Small intestine (tissue), 16 donors: ENCODE measurements at places on chromosomes 1 and 21.

DNA sequence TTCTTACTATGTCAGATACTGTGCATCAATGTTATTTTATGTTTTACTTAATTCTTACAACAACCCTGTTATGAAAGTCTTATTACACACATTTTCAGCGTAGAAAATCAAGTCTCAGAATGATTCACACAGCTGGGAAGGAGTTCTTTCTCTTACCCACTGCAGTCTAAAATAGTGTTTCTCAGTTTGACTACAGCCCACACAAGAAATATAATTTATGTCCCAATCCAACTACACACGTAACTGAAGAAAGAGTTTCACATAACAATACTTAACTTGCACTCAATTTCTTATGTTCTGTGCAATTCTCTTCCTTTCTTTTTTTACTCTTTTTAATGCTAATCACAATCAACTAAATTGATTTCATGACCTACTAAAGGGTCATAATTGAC is 252.8 kb upstream of the ADGRL2 start:
- no peak for DNase-seq

DNA sequence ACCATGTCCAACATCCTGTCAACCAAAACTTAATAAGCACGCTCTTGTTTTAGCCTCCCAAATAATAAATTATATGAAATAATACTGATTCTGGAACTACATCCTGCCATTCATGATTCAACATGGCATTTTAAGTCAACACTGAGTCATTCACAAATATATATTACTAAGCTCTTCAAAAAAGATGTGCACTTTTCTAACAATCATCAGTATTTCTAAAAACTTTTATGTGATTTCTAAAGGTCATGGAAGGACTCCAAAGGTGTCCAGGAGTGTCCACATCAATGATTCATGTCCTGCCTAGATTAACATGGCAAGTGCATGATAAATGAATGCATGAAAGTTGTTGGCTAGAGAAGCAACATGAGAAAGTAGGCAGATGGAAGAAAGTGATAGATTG is 51.6 kb downstream of the NEGR1 start:
- no peak for DNase-seq

- DNase-seq: no peak
Observed at GRCh38 chr1:156429313-156430060, 60.5 kb downstream of the RHBG start.

DNA sequence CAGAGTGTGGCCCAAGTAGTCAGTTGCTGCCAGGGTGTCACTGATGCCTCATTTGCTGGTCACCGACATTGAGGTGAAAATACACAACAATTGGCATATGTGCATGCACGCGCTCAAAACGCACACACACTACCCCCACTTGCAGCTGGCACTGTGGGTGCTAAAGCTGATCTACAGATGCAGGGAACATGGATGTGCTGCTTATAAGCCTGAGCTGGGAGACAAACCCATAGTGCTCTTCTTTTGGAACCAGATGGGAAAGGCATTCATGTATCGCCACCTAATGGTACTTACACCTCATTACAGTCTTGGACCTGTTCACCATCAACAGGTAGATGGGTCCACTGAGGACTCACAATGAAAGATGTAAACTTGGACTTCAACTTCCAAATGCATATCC is 70.3 kb upstream of the CAMK1G start:
- DNase-seq: peak; percentile 26

DNA sequence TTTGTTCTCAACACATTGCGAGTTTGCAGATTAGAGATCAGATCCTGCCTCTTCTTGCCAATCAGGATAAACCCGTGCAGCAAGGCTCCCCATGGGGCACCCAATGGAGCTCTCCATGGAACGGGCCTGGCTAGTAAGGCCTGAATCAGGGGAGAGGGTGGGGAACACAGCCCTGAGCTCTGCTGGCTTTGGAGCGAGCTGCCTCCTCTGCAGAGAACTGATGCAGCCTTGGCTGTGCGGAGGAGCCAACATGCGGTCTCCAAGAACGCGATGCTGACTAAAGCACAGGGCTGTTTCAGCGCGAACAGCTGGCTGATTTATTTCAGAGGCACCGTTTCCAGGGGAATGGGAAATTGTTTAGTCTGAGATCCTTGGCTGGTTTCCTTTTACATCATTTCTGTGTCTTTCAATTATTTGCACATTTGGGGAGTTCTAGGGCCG is 139.7 kb downstream of the TSEN15 start:
- peak; percentile 7 for DNase-seq

DNA sequence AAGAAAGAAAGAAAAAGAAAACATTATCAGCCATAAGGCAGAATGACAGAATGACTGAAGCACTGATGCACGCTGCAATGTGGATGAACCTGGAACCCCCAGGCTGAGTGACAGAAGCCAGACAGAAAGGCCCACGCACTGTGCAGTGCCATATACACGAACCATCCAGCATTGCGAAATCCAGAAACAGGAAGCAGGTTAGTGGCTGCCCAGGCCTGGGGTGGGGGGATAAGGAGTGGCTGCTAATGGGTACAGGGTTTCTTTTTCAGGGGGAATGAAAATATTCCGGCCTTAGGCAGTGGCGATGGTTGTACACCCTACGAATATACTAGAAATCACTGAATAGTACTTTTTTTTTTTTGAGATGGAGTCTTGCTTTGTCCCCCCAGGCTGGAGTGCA is 57.0 kb downstream of the CHD5 start:
- DNase-seq: no peak

DNA sequence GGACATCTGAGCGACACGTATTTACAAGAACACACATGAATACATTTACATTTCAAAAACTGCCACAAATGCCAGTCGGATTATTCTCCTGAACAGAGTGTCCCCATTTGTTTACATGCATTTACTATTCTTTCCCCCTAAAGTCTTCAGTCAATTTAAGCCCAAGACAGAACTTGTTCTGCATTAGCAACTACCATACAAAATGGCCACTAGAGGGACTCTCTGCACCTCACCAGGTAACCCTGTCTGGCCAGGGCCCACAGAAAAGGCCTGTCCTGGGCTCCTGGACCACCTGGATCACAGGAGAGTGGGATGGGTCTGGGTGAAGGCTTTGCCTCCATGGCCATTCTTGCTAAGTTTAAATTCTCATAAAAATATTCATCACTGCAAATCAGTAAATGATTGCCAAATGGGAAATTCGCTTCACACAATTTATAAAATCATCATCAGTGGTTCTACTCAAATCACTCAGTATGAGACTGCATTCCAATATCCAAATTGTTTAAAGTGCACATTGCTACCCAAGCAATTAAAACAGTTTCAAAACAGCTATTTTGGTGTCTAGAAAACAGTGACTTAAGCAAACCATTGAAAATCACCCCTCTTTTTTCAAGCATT is 12.5 kb upstream of the GUCA2A start:
- DNase-seq: peak; percentile 53

DNA sequence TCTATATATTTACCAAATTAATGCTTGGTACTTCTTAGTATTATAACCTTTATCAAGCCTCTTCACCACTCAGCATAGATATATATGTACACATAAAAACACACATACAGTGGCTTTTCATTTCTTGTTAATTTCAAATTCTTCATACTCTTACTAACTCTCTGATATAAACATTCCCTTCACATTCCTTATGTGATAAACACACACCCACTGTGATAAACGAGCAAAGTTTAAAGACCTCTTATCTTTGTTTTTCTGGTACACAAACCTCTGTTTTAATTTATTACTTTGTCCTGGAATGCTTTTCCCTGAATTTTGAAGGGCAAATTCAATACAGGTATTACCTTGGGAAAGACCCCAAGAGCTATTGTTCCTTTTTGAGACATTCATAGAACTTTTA is 379.1 kb upstream of the TMPRSS15 start:
- no peak for DNase-seq

GRCh38 chr1:28517649-28517999 is 11.8 kb downstream of the RCC1 start:
- DNase-seq: no peak

- no peak for DNase-seq
Observed at GRCh38 chr1:74830766-74831165, 97.8 kb downstream of the TYW3 start.

DNA sequence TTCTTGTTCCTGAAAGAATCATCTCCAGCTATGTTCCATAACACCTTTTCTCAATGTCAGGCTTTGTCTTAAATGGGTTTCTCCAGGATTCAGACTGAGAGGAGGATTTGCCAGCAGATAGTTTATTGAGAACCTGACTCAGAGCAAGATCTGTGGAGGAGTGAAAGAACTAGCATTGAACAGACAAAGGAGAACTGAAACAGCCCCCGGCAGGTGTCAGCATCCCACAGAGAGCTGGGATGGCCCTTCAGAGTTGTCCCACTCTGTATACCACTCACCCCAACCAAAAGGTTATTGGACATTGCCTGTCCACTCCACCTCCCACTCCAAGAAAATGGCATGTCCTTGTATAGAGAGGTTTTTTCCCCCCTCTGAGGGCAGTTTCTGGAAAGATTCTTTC is 270.7 kb downstream of the PAPPA2 start:
- DNase-seq: no peak

DNA sequence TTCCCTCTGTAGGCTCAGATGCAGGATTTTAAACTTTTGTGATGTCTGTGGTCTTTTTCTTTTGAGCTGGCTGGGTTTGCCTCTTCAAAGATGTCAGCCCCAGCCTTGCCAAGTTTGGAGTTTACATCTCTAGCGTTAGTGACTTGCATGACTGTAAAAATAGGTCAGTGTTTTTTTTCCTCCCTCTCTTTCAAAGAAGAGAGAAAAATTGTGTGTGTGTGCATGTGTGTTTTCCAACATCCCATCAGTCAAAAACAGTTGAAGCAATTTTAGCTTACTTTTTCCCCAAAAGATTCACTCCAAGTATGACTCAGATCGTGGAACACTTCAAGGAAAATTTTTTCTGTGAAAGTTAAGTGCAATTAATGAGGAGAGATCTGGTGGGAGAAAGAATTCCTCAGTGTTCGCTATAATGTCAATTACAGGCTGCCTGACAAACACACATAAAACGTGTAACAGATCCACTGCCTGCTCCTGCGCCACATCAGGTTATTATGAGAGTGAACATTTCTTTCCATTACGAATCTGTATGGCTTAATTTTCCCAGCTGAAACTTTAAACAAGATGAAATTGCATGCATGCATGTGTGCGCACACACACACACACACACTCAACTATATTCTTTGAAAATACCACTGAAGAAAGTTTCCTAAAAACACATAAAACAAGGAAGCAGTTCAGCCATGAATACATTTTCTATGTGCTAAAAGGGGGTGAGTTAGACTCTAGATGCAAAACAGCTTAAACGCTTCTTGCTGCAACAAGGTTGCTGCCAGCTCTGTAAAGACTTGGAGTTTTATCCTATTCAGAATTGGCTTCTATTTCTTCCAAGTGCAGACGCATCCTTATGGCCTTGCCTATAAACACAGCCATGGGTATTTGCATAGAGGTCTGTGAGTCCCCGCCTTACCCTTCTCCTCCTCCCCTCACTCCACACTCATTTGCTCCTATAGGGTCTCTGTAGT is 55.5 kb downstream of the TLR5 start:
- no peak for DNase-seq

- no peak for DNase-seq
Observed at GRCh38 chr1:224169718-224170270, 13.2 kb upstream of the DEGS1 start.

GRCh38 chr1:23922321-23922943 is 9.3 kb upstream of the CNR2 start:
- DNase-seq: no peak

GRCh38 chr21:42701706-42702456 is 48.5 kb downstream of the PDE9A start:
- no peak for DNase-seq

DNA sequence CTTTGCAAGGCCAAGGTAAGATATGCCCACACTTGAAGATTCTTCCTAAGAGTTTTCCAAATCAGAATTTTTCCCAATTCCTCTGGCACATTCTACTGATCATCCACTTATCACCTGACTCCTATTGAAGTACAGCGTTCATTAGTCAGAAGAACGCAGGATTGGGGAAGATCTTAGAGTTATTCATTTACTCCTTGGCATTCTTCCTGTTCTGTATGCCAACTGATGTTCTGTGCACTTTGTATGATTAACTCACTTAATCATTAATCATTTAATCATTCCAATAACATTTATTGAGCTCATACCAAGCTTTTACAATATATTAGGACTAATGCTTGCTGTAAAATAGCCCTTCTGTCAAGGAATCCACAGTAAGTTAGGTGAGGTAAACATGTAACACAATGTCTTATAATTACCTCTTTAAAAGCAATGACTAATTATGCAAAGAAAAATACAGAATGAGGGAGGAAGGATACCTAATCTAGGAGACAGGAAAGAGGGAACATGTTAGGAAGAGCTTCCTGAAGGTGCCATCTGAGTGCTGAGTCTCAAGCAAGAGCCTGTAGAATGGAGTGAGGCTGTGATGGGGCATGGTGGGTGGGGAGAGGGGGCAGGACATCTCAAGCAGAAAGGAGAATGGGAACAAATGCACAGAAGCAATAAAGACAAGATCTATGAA is 71.1 kb upstream of the DPT start:
- DNase-seq: peak; percentile 91

- peak; percentile 24 for DNase-seq
Observed at GRCh38 chr1:59819566-59820438, 5.1 kb downstream of the HOOK1 start.

GRCh38 chr1:7471836-7472235 is 299.3 kb upstream of the VAMP3 start:
- DNase-seq: no peak

DNA sequence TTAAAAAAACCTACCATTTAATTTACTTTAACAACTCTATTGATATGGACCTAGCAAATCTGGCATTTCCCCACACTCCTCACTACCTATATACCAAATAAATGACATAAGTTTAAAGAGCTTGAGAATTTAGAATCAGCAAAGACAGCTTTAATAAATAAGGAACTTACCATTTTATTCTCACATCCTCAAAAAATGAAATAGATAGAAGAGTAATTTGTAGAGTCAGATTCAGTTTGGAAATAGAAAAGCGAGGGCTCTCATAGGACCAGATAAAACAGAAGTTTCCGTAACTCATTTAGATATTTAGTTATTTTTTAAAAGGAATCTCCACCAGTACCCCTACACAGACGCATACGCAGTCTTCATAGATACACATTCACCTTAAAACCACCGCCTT is 117.9 kb downstream of the RGS2 start:
- DNase-seq: no peak

DNA sequence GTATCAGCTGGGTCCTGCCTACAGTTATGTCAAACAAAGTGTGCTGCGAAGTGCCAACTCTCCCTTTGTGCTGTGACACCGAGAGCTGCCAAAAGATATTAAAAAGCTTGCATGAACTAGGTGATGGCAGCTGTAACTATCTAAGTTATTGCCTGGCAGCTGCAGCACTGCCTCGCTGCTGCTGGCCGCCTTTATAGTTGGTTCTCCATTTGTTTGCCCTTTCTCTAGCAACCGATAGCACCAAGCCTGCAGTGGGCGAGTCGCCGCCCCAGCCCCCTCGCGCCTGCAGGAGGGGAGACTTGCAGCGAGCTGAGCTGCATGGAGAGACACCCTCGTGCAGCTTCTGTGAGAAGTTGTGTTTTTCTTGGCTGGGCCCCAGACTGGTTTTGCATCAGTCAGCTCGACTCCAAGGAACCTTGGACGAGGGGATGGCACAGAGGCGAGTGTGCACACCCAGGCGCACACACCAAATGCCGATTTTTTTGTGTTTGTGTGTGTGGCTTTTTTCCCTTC is 330.6 kb downstream of the RPS6KC1 start:
- DNase-seq: peak; percentile 7
